Endothelial cell of coronary artery (primary cell): ENCODE measurements at places on chromosomes 13 and 19. TPM values are rescaled to one million over a fixed set of nuclear protein-coding genes. Genes with fewer than 3 reads are reported as not detected.

The FPR3 gene
- total RNA-seq: under 0.01 and 2.4 TPM in 2 replicates

The VMAC gene
- 3.2 and 4.8 TPM in 2 replicates for total RNA-seq

The ODAD3 gene
- total RNA-seq: 0.09 and 0.28 TPM in 2 replicates

The SMIM24 gene
- not detected in 2 replicates for total RNA-seq

The MARCHF2 gene
- total RNA-seq: 89.6 and 160 TPM in 2 replicates

The ZNF583 gene
- 3.5 and 5.4 TPM in 2 replicates for total RNA-seq

The STRN4 gene
- 77.5 and 86.0 TPM in 2 replicates for total RNA-seq

The TTC9B gene
- total RNA-seq: not detected in 2 replicates

The STARD13 gene
- total RNA-seq: 21.3 and 37.4 TPM in 2 replicates

The CERS1 gene
- 3.2 and 4.5 TPM in 2 replicates for total RNA-seq

The PINLYP gene
- 0.18 and 0.85 TPM in 2 replicates for total RNA-seq

The SERTM1 gene
- 0.18 and 0.47 TPM in 2 replicates for total RNA-seq

The XAB2 gene
- total RNA-seq: 22.9 and 31.9 TPM in 2 replicates

The FREM2 gene
- total RNA-seq: under 0.01 TPM in 1 of 2 replicates, not detected in the other

The SPINT2 gene
- total RNA-seq: 1.5 and 2.0 TPM in 2 replicates

The KLK6 gene
- 0.09 TPM in 1 of 2 replicates, not detected in the other for total RNA-seq

The N4BP2L1 gene
- total RNA-seq: 0.54 and 1.3 TPM in 2 replicates

The ZNF726 gene
- total RNA-seq: 1.3 TPM in 2 replicates
